ENCODE measurements at places on chromosomes 1 and 21. TPM values are rescaled to one million over a fixed set of nuclear protein-coding genes. Genes with fewer than 3 reads are reported as not detected.

DNA sequence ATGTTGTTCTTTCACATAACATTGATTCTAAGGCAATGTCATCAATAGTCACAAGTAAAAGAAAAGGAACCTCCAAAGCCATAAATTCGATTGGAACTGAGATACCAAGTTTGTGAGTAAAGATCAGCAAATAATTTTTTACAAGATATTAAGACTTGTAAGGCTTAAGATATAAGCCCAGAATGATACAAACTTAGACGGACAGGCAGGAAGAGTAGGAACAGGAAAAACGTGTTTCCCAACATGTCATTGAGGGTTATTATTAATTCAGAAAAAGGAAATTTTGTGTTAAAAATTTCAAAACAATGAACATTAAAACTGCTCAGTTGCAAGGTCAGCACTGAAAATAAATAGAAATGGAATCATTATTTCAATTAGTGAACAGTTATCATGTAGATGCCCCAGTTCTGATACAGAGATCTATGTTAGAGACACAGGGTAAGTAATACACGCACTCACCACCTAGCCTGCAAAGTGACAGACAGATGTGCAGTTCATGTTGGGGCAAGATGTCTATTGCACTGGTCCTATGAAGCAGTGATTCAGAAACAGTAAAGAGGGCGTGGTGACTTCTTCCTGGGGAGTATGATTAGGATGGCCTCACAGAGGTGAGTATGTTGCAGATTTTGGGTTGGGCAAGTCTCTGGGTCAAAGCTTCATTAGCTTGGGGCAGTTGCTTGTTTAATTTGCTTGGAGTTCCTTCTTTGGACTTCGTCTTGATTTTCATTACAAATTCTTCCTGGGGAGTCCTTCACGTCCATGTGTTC, 284.4 kb downstream of the SETD4 start:
- DNase-seq: no peak

GRCh38 chr1:43557744-43558245, 27.1 kb downstream of the PTPRF start:
- DNase-seq: peak; percentile 33

GRCh38 chr1:180031664-180032063, 77.1 kb downstream of the CEP350 start:
- DNase-seq: no peak

The HDGF gene
- total RNA-seq: 470 TPM

Data from Calu3 (cell line).